NCI-H187 (cell line): ENCODE measurements at places on chromosomes 5 and 9.

- no peak for DNase-seq
These were observed 51.9 kb upstream of the JAK2 start for GRCh38 chr9:4933177-4933576.

GRCh38 chr5:177982072-177982727 lies 13.8 kb downstream of the PROP1 start:
- DNase-seq: no peak

- DNase-seq: no peak
These were observed 133.8 kb downstream of the MRPL36 start for GRCh38 chr5:1665803-1666202.

DNA sequence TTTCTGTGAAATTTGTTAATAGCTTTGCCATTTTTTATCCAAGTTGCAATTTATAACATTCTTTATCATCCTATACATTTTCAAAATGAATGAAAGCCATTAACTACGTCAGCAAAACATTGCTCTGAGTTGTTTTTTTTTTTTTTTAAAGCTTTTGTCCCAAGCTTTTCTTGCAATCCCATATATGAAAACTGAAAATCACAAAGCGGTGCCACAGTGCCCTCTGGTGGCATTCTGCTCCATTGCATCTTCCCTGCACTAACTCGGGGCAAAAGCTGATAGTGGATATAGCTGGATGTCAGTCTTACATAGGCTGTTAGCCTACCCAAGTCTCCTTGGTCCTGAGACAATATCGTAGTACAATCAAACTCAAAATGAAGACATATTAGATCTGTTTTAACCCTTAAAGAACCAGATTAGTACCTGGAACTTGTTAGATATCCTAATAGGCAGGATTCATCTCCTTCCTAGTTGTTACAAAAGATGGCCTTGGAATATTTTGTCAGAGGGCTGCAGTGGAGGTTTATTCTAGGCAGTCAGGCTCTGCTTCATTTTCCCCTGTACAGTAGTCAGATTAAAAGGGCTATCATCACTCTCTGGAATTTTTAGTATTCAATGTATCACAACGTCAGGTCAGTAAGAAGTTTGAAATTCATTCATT lies 669.9 kb downstream of the PTPRD start:
- no peak for DNase-seq

DNA sequence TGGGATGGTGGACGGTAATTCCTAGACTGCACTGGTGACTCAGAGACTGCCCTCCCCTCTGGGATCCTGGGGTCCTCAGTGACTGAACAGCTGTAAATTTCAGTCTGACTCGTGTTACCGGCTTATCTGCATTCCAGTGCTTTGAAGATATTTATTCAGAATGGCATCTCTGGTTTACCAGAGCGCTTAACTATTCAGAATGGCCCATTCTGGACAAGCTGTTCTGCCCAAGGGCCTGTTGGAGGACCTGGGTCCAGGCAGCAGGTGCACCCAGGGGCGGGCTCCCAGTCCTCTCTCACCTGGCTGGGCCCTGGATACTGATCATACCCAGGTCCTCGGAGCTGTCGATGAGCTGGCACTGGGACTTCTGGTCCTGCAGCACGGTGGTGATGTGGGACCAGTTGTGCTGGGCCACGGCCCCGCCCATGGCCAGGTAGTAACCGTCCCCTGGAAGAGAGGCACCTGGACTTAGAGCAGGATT lies 48.0 kb downstream of the SARDH start:
- no peak for DNase-seq

- no peak for DNase-seq
These were observed 529.1 kb upstream of the SEMA6A start for GRCh38 chr5:117103703-117104102.

- DNase-seq: no peak
These were observed 309.2 kb downstream of the SH3GL2 start for GRCh38 chr9:17888066-17888465.

DNA sequence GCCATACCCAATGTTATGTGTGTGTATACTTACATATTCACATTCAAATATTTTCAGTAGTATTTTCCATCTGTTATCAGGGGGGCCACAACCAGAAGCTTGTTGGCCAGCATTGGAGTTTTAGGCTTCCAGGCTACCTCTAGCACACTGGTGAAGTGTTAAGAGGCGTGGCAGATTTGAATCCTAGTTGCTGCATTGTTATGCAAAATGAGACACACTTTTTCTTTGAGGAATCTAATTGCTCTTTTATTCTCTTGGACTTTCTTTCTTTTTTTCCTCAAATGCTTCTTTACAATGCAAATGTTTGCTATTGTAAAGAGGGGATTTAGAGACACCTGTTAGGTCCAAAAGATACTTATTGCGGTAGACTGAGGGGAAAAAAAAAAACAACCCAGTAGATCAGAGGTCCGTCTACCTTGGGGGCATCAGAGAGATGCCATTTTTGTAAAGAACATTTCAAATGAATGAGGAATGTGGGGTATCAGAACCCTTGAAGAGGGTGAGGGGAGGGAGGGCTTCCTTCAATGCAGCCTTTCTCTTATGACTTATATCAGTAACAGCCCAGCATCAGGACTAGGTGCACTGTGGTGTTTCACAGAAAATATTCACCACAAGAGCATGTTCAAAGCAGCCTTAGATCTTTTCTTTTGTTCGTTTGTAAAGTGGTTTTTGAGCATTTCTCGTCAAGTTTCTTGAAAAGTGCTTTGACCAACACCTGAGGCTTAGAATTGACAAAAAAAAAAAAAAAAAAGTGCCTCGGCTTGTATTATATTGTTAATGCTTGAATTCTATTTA lies 3.8 kb downstream of the SMARCA2 start:
- DNase-seq: no peak

- no peak for DNase-seq
These were observed 3.3 kb upstream of the CLTA start for GRCh38 chr9:36187414-36187813.

- DNase-seq: no peak
These were observed 86.5 kb upstream of the TNFAIP8 start for GRCh38 chr5:119269061-119269944.

DNA sequence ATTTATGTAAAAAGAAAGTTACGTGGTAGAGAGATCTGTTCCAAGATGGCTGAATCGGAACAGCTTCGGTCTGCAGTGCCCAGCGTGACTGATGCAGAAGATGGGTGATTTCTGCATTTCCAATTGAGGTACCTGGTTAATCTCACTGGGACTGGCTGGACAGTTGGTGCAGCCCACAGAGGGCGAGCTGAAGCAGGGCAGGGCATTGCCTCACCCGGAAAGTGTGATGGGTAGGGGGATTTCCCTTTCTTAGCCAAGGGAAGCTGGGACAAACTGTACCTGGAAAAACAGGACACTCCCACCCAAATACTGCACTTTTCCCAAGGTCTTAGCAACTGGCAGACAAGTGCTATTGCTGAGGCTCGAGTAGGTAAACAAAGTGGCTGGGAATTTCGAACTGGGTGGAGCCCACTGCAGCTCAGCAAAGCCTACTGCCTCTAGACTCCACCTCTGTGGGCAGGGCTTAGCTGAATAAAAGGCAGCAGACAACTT lies 13.1 kb upstream of the HSD17B4 start:
- no peak for DNase-seq

DNA sequence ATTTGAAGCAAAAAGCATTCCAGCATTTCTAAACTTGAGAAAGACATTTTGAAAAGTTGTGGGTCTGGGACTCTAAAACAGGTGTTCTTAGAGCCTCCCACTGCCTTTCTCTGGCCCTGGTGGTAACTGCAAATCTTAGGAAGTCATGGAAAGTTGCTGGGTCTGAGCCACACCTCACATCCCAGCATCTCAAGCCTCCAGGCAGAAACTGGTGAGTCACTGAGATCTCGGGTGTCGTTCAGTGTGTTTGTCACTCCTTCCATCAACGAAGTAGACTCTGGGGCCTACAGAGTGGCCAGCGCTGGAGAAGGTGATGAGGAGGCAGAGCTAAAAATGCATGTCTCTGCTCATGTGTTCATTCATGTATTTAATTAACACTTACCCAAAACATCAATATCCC lies 59.6 kb upstream of the C5orf58 start:
- no peak for DNase-seq

DNA sequence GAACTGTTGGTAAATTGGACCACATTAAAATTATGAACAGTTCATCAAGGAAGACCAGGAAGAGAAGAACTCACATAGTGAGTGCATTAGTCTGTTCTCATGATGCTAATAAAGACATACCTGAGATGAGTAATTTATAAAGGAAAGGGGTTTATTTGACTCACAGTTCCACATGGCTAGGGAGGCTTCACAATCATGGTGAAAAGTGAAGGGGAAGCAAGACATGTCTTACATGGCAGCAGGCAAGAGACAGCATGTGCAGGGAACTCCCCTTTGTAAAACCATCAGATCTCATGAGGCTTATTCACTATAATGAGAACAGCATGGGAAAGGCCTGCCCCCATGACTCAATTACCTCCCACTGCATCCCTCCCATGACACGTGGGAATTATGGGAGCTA lies 135.9 kb upstream of the MAN2A1 start:
- no peak for DNase-seq

- no peak for DNase-seq
These were observed 334.0 kb downstream of the ASTN2 start for GRCh38 chr9:117080765-117081390.

DNA sequence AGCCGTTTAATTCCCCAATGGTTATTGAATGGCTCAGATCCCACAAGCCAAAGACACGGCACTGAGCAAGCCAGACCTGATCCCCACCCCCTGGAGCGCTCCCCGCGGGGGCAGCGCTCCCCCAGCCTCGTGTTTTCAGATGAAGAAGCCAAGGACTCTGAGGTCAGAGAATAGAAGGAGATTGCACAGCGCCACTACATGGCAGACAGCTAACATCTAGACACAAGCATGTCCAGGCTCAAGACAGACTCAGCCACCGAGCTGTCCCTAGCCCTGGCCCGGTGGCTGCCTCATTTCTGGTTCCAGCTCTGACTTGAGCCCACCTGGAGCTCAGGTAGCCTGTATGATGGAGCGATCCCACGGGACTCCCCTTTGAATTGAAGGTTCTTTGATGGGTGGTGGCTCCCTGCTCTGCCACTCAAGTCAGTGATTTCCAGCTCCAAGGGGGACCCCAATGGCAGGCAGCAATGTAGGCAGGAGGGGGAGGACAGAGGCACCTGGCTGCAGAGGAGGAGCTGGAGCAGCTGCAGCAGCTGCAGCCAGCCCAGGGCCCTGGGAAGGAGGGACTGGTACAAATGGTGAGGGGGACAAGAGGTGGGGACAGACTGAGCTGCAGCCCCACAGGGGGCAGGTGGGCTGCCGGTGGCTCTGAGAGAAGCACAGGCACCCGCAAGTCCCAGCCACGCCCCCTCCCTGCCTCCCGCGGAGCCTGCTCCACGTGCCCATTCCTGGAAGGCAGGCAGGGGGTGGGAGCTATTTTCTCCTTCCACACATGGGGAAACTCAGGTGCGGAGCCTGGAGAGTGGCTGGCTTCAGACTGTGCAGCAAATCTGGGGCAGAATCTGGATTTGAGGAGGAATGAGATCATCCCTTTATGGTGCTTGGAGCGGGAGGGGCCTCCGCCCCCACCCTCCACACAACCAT lies 40.2 kb downstream of the NTNG2 start:
- DNase-seq: no peak
